ENCODE measurements at places on chromosomes 1 and 21.

DNA sequence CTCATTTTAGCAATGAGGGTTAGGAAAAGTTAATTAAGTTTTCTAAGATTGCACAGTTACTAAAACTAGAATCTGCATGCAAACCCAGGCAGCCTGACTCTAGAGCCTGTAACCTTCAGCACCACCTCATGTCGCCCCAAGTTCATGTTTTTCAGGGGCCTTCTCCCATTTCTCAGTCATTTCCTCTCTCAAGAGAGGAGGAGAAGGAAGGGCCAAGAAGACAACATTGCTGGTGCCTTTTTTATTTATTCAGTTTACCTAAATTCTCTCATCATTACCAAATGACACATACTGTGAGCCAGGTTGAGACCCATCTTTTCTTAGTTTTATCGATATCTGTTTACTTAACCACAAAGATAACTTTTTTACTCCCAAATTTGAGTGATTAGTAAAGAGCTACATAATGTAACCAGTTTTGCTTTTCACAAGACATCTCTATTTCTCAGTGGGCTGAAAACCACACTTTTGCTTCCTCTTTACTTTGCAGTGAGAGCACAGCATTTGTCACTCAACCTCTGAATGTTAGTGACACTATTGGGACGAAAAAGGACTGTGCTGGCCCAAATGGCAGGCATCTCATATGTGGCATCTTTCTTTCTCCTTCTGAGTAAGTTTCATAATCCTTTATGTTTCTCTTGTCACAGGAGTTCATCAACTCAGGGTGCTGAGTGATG, at the start of gene CD101:
TSS of gene CD101 (plus strand) at position 507 of the 674 bp plus-strand sequence. CDS start at position 565, 58 bp downstream.
- no peak for DNase-seq

DNA sequence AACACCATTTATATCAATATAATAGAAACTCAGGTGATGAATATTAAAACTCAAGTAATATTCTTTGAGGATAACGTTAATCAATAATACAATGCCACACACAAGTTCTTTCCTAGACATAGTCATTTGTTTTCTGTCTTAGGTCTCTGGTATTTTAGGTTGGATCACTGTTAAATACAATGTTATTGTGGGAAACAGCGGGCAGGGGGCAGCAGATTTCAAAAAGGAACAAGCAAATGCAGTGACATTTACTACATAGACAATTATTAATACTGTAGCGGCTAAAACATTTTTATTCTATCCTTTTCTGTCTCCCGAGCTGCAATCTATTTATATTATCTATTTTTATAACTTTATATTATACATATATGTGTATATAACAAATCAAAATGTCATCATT, 186.4 kb upstream of the ZNHIT6 start:
- DNase-seq: no peak

GRCh38 chr1:15681349-15682292, 2.5 kb upstream of the PLEKHM2 start:
- DNase-seq: no peak

GRCh38 chr1:56436912-56437417, 142.4 kb downstream of the PLPP3 start:
- DNase-seq: no peak

DNA sequence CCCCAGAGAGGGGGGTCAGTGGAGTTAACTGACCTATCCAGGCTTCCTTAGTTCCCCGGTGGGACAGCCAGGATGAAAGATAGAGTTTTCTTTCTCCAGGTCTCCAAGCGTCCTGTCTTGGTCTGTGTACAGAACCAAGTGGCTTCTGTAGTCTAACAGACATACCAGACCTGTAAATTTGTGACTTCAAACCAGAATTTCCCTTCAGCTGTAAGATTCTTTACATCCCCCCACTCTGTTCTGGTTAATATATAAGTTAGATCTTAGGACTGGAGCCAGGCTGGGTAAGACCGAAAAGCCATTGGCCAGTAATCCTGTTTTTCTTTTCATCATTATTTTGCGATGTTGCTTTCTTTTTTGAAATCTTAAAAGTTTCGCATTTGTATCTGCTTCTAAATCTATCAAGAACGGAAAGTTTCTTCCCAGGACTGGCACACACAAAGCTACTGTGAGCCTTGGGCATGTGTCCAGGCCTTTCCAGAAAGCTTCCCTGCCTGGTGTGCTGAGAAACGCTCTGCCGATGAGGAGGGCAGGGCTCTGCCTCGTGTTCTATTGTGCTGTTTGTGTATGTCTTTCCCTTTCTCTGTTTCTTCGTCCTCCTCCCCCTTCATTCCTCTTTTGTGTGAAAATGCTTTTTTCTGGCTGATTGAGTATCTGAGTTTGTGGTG, 72.3 kb downstream of the RGL1 start:
- DNase-seq: no peak

DNA sequence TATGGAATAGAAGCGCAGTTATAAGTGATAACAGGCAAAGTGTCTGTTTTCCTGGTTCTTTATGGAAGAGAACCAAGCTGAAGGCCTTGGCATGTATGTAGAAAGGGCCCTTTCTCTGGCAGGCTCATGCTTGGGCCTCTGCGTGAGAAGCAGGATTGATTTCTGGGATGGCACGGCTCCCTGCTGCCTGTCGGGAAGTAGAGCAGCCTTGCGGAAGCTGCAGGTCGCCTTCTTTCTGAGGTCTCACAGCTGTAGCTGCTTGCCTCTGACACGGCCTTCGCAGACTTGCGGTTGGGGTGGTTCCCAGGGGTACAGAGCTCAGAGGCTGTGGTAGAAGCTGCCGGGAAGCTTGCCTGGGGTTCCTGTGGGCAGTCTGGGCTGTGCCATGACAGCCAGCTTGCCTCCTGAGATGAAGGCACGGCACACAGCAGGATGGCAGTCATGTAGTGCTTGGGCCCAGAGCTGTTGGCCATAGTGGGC, 39.4 kb downstream of the TRAPPC10 start:
- DNase-seq: no peak

GRCh38 chr1:53435151-53435550, 24.0 kb upstream of the DMRTB1 start:
- no peak for DNase-seq

- no peak for DNase-seq
These were observed 26.7 kb upstream of the MYSM1 start for GRCh38 chr1:58726581-58726980.

DNA sequence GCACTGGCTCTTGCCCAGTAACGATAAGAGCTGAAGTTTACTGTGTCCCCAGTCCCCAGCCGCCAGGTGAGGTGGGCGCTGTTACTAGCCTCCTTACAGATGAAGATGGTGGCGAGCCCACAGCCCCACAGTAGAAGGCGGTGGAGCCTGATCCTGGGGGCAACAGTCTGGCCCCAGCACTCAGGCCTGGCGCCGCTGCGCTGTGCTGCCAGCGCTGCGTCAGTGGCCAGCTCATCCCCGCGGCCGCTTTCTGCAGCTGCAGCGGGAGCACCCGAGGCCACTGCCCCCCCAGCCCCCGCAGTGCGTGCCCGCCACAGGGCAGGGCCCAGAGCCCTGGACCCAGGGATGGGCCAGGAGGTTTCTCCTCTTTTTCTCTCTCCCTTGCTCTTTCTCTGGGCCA, 13.3 kb downstream of the H6PD start:
- no peak for DNase-seq

- no peak for DNase-seq
These were observed 43.4 kb downstream of the RSPH1 start for GRCh38 chr21:42452401-42453223.

GRCh38 chr1:147850737-147851136, 51.9 kb upstream of the GJA8 start:
- no peak for DNase-seq

DNA sequence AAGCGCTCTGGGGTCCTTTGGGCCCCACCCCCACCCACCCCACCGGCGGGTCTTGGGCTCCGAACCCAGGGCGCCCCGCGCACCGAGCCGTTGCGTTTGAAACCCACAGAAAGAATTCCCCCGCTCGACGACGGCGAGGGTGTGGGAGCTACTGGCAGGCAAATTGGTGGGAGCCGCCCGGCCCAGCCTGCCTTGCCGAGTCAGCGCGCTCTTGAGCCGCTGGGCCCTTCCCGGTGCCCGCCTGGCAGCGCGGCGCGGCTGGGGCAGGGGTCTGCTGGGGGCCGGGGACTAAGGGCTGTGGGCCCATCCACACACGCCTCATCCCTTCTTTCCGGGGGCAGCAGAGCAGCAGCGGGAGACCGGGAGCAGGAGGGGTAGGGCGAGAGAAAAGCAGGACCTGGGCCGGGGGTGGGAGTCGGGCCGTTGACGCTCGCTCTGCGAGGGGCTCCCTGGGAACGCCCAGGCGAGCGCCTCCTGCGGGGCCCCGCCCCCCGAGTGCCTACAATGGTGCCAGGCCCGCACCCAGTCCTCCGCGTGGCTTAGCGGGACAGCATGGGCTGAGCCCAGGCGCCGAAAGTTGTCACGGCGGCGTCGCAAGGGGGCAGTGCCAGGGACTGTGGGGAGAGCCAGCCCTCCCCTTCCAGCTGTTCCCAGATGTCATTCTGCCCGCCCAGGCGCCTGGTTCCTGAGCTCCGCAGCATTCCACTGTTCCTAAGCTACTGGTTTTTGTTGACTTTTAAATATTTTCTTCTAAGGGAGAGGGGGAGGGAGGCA, at the start of gene C1orf94:
TSS of gene C1orf94 (plus strand) at position 78 of the 774 bp plus-strand sequence. CDS start 883 bp downstream, outside the sequence.
- DNase-seq: no peak

- DNase-seq: no peak
These were observed 2.5 kb downstream of the ATP1B1 start for GRCh38 chr1:169108863-169109560.

- no peak for DNase-seq
These were observed 8.0 kb upstream of the THEMIS2 start for GRCh38 chr1:27864264-27864895.

GRCh38 chr1:29651684-29652665, 415.7 kb downstream of the PTPRU start:
- peak; percentile 32 for DNase-seq

GRCh38 chr21:32248571-32249461, 30.0 kb downstream of the MIS18A start:
- no peak for DNase-seq

GRCh38 chr1:223207293-223208066, 64.4 kb upstream of the TLR5 start:
- no peak for DNase-seq

DNA sequence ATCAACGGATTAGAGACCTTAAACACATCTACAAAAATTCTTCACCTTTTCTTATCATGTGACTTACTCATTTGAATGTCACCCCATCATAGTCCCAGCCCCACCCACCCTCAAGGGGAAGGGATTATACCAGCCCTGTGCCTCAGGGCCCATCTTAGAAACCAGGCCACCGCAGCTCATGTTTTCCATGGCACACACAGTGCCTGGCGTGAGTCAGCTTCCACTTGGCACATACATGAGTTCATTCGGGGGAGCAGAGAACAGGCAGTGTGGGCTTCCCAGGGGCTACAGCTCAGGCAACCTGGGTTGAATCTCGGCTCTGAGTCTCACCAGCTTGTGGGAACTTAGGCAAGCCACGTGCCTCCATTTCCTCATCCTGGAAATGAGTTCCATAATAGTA, 310.6 kb downstream of the NPHP4 start:
- DNase-seq: no peak

DNA sequence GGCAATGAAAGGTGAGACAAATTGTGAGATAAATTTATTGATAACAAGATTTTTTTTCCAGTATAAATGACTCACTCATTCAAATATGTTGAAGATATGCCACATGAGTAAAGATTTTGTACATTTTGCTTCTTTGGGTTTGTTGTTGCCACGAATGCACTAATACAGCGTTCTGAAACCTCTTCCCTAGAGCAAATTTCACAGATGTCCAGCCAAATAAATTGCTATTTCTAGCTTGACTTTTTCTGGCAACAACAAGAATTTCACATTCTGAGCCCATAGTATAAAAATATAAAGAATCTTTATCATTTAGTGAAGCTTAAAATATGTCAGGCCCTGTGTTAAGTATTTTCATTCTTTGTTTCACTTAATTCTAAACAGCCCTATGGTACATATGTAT, 114.5 kb upstream of the COL24A1 start:
- no peak for DNase-seq

DNA sequence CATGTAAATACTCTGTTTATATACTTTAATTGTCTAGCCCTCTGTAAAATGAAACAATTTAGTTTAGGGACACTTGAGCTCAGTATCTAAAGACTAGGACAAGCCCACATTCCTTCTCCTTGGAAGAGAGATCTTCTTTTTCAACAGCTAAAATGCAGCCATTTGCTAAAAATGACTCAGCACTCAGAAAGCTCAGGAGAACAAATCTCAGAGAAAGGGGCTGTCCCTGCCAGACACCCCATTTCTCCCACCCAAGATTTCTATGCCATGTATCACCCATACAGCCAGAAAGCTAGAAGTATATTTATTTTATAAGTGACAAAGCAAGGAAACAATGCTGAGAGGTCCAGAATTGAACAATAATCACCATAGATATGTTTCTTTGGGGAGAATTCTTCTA, 23.2 kb upstream of the PRDX6 start:
- no peak for DNase-seq

DNA sequence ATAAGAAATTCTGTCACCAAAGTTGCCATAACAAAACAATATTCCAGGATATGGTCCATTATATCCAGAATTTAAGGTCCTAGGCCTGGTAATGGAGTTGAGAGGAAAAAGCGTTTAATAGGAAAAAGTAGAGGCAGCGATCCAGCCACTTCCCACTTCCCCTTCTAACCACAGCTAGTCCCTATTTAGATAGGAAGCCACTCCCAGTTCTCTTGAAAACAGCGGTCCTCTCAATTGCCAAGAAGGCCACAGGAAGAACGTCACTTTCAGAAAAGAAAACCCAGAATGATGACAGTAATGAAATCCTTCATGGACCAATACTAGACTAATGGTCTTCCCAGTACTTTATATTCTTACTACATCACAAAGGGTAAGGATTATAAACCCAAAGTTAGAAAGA, 38.6 kb downstream of the ABL2 start:
- DNase-seq: no peak

- peak; percentile 56 for DNase-seq
These were observed 1.7 kb downstream of the CLDN14 start for GRCh38 chr21:36478207-36478701.

- DNase-seq: no peak
These were observed 199.0 kb upstream of the DPYD start for GRCh38 chr1:98119796-98120195.

DNA sequence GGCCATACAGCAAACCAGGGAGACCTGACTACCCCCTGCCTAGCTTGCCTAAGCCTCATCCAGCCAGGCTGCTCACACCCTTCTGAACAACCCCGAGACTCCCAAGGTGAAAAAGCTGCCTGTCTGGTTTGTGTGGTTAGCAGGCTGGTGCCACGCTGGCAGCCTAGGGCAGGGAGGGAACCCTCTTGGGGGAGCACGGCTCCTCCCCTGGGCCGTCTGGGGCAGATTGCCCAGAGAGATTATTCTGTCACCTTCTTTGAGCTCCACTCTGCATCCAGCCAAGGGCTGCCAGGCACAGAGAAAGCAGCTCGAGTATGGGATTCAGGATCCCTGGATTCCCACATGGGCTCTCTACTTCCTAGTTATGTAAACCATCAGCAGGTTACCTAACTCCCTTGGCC, 27.5 kb upstream of the TCEA3 start:
- DNase-seq: no peak

GRCh38 chr21:31446226-31446855, 102.3 kb upstream of the TIAM1 start:
- DNase-seq: peak; percentile 58

DNA sequence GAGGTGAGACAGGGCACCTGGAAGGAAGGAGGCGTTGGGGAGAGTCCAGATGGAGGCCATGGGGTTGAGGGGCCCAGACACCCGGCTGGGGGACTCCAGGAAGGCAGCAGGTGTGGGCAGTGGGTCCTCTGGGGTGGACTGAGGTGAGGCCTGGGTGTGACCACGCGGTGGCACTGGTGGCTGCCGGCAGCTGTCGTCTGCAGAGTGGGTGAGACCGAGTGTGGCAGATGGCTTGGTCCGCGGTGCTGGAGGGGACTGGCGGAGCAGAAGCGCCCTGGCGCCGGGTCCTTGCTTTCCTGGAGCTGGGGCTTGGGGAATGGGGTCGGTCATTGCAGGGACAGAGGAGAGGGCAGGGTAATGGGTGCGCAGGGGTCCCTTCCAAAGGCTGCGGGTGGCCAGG, 12.5 kb downstream of the AGRN start:
- DNase-seq: no peak
